ENCODE measurements at places on chromosomes 12 and 14.

DNA sequence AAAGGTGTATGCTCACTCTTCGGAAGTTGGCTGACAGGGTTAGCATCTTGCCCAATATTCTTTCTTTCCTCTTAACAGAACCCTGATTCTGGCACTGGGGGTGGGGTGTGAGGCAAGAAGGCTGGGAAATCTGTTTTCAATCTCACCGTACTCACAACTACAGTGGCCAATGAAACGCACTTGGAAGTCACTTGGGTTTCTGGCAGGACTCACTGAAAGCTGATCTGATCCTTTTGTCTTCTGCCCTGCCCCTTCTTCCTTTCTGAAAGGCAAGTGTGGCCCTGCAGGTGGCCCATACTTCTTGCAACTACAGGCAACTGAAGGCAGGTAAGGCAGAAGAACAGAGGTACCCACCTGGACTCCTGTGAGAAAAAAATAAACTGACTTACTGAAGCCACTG is 106.9 kb downstream of the STXBP6 start:
- no peak for DNase-seq

DNA sequence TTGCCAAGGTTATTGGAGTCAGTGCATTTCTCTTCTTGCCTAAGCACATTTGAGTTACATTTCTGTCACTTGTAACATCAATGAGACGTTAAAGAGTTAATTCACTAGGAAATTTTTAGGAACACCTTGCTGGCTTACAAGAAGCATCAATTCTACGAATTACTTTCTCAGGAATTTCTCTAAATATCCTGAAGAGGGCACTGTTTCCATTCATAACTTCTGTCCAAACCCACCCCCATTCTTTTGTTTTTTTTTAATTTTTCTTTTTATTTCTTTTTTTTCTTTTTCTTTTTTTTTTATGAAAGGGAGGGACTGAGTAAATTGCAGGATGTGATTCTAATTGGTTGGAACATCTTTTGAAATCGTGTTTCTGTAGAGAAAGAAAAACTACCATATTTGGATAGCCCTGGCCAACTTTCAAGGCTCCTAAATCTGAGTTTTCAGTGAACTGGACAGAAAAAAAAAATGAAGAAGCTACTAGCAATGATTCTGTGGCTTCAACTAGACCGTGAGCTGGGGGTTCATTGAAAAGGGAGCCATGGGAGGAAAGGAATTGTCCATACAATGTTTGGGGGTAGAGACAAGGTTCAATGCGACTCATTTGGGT is 285.3 kb downstream of the DAD1 start:
- DNase-seq: peak; percentile 22

DNA sequence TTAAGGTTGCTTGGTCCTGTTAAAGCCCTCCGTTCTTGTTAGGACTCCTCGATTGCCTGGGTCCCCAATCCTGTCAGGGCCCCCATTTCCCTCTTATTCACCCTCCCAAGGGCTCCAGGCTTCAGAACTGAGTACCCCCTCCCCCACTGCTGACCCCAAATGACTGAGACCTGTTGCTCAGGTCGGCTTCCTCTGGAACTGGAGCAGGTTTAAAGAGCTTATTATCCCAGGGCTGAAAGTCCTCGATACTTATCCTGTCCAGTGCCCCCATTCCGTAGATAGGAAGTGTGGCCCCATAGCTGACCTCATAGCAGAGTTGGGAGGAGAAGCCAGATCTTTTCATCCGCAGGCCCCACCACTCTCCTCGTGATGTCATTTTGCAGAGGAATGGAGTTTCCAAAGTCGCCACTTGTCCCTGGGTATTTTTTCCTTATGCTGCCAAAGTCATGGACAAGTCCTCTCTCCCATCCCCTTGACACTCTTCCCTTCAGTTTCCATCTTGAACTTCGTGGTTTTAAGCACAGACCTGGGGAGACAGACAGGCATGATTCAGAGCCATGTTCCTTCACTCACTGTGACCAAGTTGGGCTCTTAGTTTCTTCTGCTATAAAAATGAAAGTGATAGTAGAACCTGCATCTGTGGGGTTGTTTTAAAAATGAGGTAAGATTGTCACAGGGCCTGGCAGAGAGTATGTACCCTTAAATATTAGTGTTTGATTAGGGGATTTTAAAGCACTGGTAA is 1.2 kb downstream of the USP30 start:
- DNase-seq: no peak

DNA sequence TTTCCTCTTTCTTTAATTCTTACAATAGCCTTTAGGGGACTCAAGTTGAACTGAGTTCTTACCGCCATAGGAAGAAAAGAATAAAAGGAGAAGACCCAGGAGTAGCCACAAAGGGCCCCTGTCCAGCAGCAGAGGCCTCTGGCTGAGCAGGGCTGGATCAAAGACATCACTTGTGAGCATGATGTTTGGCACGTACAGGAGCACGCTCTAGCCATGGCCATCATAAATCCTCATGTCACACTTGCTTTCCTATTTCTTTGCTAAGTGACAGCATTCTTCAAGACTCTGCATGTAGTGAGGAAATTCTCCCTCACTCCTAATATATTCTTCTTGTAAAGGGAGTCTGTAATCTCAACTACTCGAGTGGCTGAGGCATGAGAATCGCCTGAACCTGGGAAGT is 15.7 kb downstream of the CLEC4C start:
- DNase-seq: no peak

DNA sequence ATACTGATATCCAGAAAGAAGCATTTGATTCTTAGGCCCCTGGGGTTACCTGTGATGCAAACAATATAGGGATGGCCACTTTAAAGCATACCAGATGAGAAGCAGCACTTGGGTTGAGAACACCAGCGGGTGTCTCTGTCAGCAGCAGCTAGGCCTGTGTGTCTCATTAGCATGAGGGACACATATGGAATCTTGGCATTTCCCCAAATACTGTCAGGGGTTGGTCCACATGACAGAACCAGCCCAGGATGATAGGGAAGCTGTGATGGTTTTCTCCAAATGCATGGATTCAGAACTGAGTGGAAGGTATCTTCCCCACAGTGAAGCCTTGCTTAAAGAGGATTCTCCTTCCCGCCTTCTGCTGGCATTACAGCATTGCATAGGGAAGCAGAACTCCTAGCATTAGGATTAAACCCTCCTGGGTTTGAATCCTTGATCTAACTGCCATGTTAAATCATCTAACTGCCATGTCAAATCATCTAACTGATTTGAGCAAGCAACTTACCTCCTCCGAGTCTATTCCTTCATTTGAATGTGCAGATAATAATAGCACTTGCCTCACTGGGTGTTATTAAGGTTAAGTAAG is 111.5 kb upstream of the WSCD2 start:
- DNase-seq: no peak

DNA sequence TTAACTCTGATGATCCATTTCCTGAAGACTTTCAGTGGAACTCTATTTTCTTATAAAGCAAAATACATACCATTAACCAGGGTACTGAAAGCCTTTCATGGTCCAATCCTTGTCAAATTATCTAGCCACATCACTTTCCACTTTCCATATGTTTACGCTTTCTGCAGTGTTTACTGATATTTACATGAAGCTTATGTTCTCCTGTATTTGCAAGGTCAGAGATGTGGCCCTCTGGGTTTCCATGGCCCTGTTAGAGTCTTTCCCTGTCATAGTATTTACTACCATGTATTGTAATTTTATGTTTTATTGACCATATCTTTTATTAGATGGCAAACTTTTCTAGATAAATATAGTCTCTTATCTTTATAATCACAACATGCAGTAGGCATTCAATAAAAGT is 23.5 kb upstream of the IGF1 start:
- DNase-seq: no peak

Data from kidney glomerular epithelial cell (primary cell).